ENCODE measurements at places on chromosomes 12 and 14. TPM values are rescaled to one million over a fixed set of nuclear protein-coding genes. Genes with fewer than 3 reads are reported as not detected.
A peak's percentile ranks its signal among the peaks of the same experiment; 100 is the strongest.

GRCh38 chr12:89882050-89882449 lies 173.4 kb upstream of the ATP2B1 start:
- no peaks in the 10 kb centered on the region for H3K36me3 ChIP-seq
- no peak overlapping the region for H3K4me3 ChIP-seq
- no peaks in the 10 kb centered on the region for H3K4me1 ChIP-seq
- no peak overlapping the region for H3K27ac ChIP-seq

- no peak overlapping the region for H3K27ac ChIP-seq
- no peak overlapping the region for H3K4me3 ChIP-seq
- H3K36me3 ChIP-seq = peaks cover 90% of the 10 kb centered on the region
- H3K4me1 ChIP-seq = no peaks in the 10 kb centered on the region
- no peaks in the 10 kb centered on the region for H3K27me3 ChIP-seq
Measured at GRCh38 chr12:132812631-132813305, 15.9 kb downstream of the GOLGA3 start.

DNA sequence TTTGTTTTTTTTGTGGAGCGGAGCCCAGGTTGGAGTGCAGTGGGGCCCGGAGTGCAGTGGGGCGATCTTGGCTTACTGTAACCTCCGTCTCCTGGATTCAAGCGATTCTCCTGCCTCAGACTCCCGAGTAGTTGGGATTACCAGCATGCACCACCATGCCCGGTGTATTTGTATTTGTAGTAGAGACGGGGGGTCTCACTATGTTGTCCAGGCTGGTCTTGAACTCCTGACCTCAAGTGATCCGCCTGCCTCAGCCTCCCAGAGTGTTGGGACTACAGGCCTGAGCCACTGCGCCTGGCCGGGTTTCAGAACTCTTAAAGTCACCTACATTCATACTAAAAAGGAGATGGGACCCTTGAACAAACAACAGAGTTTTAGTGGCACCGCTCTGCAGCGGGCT lies 52.7 kb downstream of the KRT80 start:
- no peaks in the 10 kb centered on the region for H3K27me3 ChIP-seq
- H3K4me1 ChIP-seq = peaks cover 21% of the 10 kb centered on the region
- DNase-seq = no peak
- H3K4me3 ChIP-seq = no peak overlapping the region

GRCh38 chr12:25186788-25187402 lies 8.1 kb downstream of the DNAI7 start:
- peaks cover 13% of the 10 kb centered on the region for H3K4me1 ChIP-seq
- peak overlapping the region; percentile 53 for H3K4me3 ChIP-seq
- H3K36me3 ChIP-seq = no peaks in the 10 kb centered on the region
- no peaks in the 10 kb centered on the region for H3K27me3 ChIP-seq
- no peak for DNase-seq

DNA sequence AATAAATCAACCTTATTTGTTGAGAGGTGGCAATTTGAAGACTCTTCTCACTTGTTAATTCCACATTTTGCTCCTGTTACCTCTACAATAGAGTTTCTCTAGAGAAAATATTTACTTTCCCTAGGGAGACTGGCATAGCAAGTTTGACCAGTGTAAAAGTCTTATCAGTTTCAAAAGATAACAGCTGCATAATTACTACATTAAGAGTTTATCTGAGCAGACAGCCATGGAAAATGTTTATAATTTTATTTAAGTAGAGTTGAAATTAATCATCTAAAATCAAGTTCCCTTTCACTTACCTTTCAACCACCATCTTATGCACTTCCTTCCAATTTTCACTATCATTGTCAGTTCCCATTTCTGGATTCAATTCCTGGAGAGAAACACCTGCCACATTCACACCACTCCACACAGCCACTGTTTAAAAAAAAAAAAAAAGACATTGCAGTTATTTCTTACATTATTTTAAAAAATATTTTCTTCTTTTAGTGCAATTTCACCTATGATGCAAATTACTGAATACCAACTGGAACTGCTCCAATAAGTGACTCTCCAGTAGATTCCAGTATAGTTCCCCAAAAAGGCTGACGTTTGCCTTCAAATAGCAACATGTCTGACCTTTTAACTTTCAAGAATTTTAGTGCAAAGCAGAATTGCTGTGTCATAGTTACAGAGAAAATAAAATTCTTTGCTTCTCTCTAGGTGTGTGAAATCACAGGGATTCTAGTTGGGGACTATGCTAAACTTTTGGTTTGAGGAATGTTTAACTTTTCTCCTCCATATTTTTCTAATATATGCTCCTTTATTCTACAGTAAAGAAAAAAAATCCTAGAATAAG lies 19.4 kb downstream of the LDHB start:
- peak overlapping the region; percentile 29 for H3K27ac ChIP-seq
- H3K4me3 ChIP-seq = no peak overlapping the region
- peaks cover 98% of the 10 kb centered on the region for H3K36me3 ChIP-seq
- no peaks in the 10 kb centered on the region for H3K27me3 ChIP-seq
- peaks cover 20% of the 10 kb centered on the region for H3K4me1 ChIP-seq
- DNase-seq = no peak

DNA sequence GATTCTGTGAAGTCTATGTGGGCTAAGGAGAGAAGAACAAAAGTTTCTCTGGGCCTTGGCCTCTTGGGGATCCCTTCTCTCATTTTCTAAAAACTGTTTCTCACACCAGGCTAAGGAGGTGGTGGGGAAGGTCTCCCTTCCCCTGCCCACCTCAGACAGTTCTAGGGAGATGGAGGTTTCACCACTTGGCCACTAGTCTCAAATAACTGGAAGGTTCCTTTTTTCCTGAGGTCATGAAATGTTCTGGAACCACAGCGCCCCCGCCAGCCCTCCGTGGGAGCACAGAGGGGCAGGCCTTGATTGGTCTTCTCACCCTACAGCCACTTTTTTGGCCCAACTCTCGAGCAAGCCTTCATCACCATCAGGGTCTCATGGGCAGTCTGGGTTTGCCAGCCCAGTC lies 12.6 kb downstream of the C12orf43 start:
- H3K27ac ChIP-seq = no peak overlapping the region
- no peak overlapping the region for H3K4me3 ChIP-seq
- no peaks in the 10 kb centered on the region for H3K27me3 ChIP-seq
- H3K36me3 ChIP-seq = peaks cover 51% of the 10 kb centered on the region

DNA sequence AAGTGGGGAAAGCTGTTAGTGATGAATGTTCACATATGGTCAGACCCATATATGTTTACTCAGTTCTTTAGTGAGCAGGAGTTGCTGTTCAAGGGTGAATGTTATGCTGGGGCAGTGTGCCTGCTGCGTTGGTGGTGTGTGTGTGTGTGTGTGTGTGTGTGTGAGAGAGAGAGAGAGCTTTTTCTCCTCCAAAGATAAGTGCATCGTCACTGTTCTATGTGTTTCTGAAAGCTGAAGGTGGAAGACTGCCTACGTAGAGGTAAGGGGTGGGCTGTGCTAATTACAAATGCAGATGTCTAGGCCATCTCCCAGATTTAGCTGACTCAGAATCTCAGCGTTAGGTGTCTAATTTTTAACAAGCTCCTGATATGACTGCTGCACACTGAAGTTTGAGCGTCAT lies 10.5 kb downstream of the GABARAPL1 start:
- H3K4me1 ChIP-seq = peaks cover 6% of the 10 kb centered on the region
- no peak overlapping the region for H3K4me3 ChIP-seq
- H3K27ac ChIP-seq = no peak overlapping the region

- no peaks in the 10 kb centered on the region for H3K36me3 ChIP-seq
- H3K27ac ChIP-seq = no peak overlapping the region
- DNase-seq = no peak
- H3K4me1 ChIP-seq = no peaks in the 10 kb centered on the region
- H3K27me3 ChIP-seq = no peaks in the 10 kb centered on the region
Measured at GRCh38 chr12:66627988-66628317, 50.9 kb downstream of the GRIP1 start.

DNA sequence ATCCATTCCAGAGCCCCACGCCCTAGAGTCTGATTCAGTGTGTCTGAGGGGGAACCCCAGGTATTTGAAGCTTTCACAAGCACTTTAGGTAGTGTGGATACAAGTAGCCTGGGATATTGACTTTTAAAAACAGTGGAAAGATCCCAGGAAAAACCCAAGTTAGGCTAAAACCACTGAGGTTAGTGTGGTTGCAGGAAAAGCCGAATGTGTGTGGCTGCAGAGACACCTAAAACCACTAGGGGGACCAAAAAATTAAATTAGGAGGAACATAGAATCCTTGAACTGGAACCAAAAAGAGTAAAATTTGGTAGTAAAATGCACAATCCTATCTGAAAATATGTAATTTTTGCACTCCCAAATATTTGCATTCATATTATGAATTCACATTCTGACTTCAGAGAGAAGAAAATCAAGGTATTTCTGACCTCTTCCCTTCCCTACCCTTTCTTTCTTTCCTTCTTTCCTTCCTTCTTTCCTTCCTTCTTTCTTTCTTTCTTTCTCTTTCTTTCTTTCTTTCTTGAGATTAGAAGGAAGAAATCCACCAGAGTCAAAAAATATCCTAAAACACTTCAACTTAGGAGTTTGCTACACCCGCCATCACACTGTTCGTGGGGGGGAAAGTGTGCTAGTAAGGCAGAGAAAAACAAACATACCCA lies 37.8 kb downstream of the SLCO1A2 start:
- H3K4me3 ChIP-seq = no peak overlapping the region
- H3K27ac ChIP-seq = no peak overlapping the region
- no peaks in the 10 kb centered on the region for H3K36me3 ChIP-seq
- peak; percentile 26 for DNase-seq
- H3K4me1 ChIP-seq = no peaks in the 10 kb centered on the region

DNA sequence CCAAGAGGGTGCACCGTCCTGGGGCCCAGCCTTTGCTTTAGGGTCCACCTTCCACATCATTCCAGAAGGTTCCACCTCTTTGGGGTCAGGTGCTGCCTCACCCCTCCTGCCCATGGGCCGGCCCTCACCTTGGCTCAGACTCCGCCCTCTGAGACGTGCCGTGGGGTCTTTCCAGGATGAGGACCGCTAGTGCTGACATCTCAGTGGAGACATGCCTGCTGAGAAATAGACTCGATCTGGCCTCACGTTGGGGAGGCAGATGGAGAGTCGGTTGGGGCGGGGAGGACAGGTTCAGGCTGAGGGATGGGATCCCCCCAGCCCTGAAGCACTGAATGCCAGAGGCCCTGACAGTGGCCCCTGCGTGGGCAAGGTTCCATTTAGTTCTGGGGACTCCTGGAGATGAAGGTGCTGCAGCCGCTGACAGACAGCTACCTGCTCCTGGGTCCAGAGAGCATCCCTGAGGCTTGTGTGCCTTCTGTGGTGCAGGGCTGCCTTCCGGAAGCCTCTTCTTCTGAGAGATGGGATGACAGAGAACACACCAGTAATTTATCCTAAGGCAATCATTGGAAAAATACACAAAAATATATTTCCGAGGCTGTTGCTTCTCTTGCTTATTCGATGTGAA lies 185.3 kb downstream of the KIF26A start:
- peaks cover 11% of the 10 kb centered on the region for H3K27me3 ChIP-seq
- H3K4me3 ChIP-seq = no peak overlapping the region
- no peaks in the 10 kb centered on the region for H3K36me3 ChIP-seq
- no peak for DNase-seq

- no peak for DNase-seq
- H3K36me3 ChIP-seq = peaks cover under 1% of the 10 kb centered on the region
- H3K4me3 ChIP-seq = no peak overlapping the region
- no peaks in the 10 kb centered on the region for H3K4me1 ChIP-seq
Measured at GRCh38 chr12:126343321-126343720, 1278.1 kb downstream of the AACS start.

DNA sequence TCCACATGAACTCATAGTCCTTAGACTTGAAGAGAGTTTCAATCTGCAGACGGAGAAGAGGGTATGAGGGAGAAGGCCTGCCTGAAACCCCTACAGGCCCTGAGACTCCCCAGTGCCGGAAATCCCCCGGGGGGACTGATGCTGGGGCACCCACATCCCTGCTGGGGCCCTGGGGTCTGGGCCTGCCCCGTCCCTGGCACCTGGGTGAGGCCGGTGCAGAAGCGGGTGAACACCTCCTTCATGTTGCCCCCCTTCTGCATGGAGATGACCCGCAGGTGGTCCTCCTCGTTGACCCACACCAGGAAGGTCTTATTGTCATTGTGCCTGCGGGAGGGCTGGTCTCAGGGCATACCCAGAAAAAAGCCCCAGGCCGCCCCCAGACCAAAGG lies 2.4 kb downstream of the CKB start:
- H3K4me1 ChIP-seq = peaks cover 14% of the 10 kb centered on the region
- H3K27me3 ChIP-seq = no peaks in the 10 kb centered on the region
- peak overlapping the region; percentile 70 for H3K4me3 ChIP-seq
- no peaks in the 10 kb centered on the region for H3K36me3 ChIP-seq
- DNase-seq = no peak

GRCh38 chr12:10736463-10736862 lies 13.3 kb upstream of the YBX3 start:
- H3K27me3 ChIP-seq = no peaks in the 10 kb centered on the region
- no peaks in the 10 kb centered on the region for H3K4me1 ChIP-seq
- H3K36me3 ChIP-seq = no peaks in the 10 kb centered on the region

GRCh38 chr14:22923746-22924145 lies 4.8 kb upstream of the RBM23 start:
- peaks cover 39% of the 10 kb centered on the region for H3K4me1 ChIP-seq
- peaks cover 92% of the 10 kb centered on the region for H3K36me3 ChIP-seq
- H3K4me3 ChIP-seq = no peak overlapping the region
- H3K27ac ChIP-seq = no peak overlapping the region

DNA sequence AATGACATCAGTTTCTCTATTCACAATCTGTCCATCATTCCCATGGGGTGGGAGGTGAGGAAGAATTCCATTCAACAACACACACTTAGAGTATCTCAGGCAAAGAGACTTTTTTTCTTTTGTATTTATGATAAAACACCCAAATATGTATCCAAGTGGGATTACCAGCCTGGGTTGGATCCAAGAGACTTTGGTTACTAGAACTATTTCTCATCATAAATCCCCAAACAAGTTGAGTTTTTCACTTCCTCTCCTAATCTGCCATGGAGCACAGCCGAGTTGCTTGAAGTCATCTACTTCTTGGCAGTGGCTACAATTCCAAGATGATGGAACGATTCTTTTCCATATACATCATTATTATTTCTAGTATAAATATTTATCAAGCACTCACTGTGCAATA lies 209.2 kb upstream of the HMGA2 start:
- no peaks in the 10 kb centered on the region for H3K27me3 ChIP-seq
- no peak overlapping the region for H3K27ac ChIP-seq
- no peaks in the 10 kb centered on the region for H3K36me3 ChIP-seq
- H3K4me3 ChIP-seq = no peak overlapping the region

GRCh38 chr14:94517248-94517640 lies 8.0 kb upstream of the SERPINA12 start:
- H3K4me3 ChIP-seq = no peak overlapping the region
- H3K36me3 ChIP-seq = no peaks in the 10 kb centered on the region
- H3K4me1 ChIP-seq = no peaks in the 10 kb centered on the region
- DNase-seq = peak; percentile 50

DNA sequence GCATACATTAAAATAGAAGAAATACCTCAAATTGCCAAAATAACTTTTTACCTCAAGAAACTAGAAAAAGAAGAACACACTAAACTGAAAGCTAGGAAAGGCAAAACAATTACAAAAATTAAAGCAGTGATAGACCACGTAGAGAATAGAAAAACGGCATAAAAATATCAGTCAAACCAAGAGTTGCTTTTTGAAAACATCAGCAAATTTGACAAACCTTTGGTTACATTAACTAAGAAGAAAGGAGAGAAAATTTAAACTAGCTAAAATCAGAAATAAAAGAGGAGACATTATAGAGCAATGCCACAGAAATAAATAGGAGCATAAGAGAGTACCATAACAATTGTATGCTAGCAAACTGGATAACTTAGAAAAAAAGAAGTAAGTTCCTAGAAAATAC lies 553.8 kb downstream of the CCER1 start:
- H3K4me3 ChIP-seq = no peak overlapping the region
- H3K27ac ChIP-seq = no peak overlapping the region
- H3K27me3 ChIP-seq = no peaks in the 10 kb centered on the region

Gene KCNC2
- not detected for total RNA-seq

Gene ALKBH2
- 38.9 TPM for total RNA-seq

Gene NYNRIN
- not detected for total RNA-seq

Gene MANSC4
- total RNA-seq = not detected

Gene MORN3
- 0.52 TPM for total RNA-seq

Gene TEX52
- total RNA-seq = not detected

Gene GARIN6
- not detected for total RNA-seq

Gene GUCY2C
- not detected for total RNA-seq

Gene SLC7A8
- total RNA-seq = 1.5 TPM

Gene CREBL2
- total RNA-seq = 22.5 TPM
